SJCRH30 (cell line): ENCODE measurements at places on chromosomes 1 and 21. TPM values are rescaled to one million over a fixed set of nuclear protein-coding genes. Genes with fewer than 3 reads are reported as not detected.

The SERINC2 gene
- total RNA-seq, result 14.2 and 17.1 TPM in 2 replicates

The ASCL5 gene
- not detected in 2 replicates for total RNA-seq

The CELA3A gene
- 0.32 TPM in 1 of 2 replicates, not detected in the other for total RNA-seq

The PINK1 gene
- 14.8 and 17.4 TPM in 2 replicates for total RNA-seq

The ANXA9 gene
- total RNA-seq, result not detected in 2 replicates

The C1orf141 gene
- 0.14 TPM in 1 of 2 replicates, not detected in the other for total RNA-seq

The TINAGL1 gene
- total RNA-seq, result 0.56 and 1.2 TPM in 2 replicates

- no peak overlapping the region for H3K27ac ChIP-seq
- no peak overlapping the region for H3K4me3 ChIP-seq
- H3K27me3 ChIP-seq, result no peaks in the 10 kb centered on the region; the same call in 1 of the 2 replicates
Measured at GRCh38 chr1:204487256-204487615, 7.4 kb downstream of the PIK3C2B start.

GRCh38 chr1:7507285-7508019 lies 263.6 kb upstream of the VAMP3 start:
- no peak for DNase-seq
- H3K27ac ChIP-seq, result no peak overlapping the region
- H3K4me1 ChIP-seq, result no peaks in the 10 kb centered on the region
- no peak overlapping the region for H3K4me3 ChIP-seq

DNA sequence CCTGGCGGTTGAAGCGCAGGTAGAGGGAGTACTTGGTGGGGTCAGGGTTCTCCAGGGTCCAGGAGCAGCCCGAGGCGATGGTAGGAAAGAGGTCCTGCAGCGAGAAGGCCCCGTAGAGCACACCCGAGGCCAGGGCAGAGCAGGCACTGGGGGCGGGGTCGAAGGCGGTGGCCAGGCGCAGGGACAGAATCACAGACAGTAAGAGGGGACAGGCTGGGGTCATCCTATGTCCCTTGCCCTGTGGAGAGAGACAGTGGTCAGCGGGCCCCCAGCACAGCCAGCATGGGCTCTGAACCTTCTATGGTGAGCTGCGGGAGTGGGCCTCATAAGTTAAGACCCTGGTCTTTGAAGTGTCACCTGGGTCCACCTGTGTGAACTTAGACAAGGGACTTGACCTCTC lies 7.6 kb downstream of the ADGRB2 start:
- no peak overlapping the region for H3K4me3 ChIP-seq
- H3K27ac ChIP-seq, result no peak overlapping the region
- no peaks in the 10 kb centered on the region for H3K36me3 ChIP-seq
- DNase-seq, result no peak

GRCh38 chr1:10569531-10569930 lies 94.8 kb downstream of the PEX14 start:
- H3K36me3 ChIP-seq, result no peaks in the 10 kb centered on the region
- H3K4me3 ChIP-seq, result no peak overlapping the region
- H3K27ac ChIP-seq, result no peak overlapping the region
- no peak for DNase-seq

DNA sequence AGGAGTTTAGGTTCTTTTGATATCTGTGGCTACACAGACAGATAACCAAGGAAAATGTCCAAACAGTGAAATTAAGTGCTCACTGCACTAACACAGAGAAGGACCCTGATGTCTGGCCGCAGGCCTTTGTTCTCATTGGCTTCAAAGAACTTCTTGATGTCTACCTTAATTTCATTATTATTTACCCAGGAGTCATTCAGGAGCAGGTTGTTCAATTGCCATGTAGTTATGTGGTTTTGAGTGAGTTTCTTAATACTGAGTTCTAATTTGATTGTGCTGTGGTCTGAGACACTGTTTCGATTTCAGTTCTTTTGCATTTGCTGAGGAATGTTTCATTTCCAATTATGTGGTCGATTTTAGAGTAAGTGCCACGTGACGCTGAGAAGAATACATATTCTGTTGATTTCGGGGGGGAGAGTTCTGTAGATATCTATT lies 15.2 kb upstream of the LGALS8 start:
- H3K4me1 ChIP-seq, result peaks cover 4% of the 10 kb centered on the region; the same call in 1 of the 2 replicates
- no peaks in the 10 kb centered on the region for H3K27me3 ChIP-seq
- no peak for DNase-seq
- H3K4me3 ChIP-seq, result no peak overlapping the region

DNA sequence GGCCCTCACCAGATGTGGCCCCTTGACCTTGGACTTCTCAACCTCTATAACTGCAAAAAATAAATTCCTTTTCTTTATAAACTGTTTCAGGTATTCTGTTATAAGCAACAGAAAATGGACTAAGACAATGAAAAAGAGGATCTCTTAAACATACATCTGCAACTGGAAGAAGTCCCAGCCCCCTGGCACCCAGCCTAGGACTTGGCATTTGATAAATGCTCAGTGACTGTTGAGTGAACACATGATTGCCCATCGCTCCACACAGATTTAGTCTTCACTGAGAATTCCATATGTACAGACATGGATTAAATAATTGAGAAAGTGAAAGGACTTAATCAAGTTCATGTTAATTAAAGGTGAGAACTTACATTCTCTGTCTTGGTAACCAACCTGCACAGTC lies 344.9 kb upstream of the RUNX1 start:
- peaks cover 31% of the 10 kb centered on the region for H3K4me1 ChIP-seq
- no peak overlapping the region for H3K4me3 ChIP-seq

DNA sequence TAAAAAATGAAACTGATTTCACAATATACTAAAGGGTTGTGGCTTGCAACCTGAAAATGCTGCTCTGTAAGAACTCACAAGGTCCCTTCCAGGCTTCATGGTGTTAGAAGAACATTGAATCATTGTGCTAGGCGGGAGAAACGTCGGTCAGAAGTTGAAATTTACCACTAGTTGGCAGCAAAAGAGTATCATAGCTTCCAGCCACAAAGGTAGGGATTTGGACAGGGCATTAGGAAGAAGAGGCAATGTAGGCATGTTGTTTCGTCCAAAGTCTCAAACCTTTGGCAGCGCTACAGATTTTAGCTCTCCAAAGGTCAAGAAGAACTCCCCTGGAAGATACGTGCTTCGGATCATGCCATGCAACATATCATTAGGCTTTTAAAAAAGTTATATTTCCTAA lies 62.5 kb upstream of the ZP4 start:
- H3K4me3 ChIP-seq, result no peak overlapping the region
- no peaks in the 10 kb centered on the region for H3K4me1 ChIP-seq
- DNase-seq, result no peak

DNA sequence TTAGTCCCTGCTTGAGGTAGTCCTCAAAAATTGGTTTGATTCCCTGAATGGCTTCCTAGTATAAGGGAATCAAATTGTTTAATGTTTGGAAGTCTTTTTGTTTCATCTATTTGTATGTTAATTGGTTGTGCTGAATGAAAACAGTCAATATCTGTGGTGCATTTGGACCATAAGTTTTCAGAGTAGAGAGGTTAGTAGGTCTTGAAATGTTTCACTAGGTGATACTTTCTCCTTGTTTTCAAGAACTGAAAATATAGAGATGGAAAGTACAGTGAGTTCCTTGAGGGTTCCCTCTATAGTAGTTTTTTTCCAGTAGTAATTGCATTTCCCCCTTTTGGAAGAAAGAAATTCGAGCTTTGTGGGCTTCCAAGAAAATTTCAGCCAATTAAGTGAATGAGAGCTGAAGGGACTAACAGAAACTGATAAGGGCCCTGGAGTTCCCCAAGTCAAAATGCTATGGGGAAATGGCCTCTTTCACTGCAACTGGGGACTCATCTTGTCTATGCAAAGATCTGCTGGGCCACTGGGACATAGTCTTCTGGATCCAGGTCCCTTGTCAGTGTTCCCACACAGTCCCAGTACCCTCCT lies 18.6 kb upstream of the CEP350 start:
- H3K36me3 ChIP-seq, result no peaks in the 10 kb centered on the region
- DNase-seq, result no peak
- H3K27ac ChIP-seq, result peak overlapping the region; percentile 14; the same call in 1 of the 2 replicates
- H3K4me1 ChIP-seq, result peaks cover 37% of the 10 kb centered on the region
- no peak overlapping the region for H3K4me3 ChIP-seq
- no peaks in the 10 kb centered on the region for H3K27me3 ChIP-seq

- H3K27me3 ChIP-seq, result no peaks in the 10 kb centered on the region
- H3K27ac ChIP-seq, result no peak overlapping the region
- H3K4me1 ChIP-seq, result peaks cover 15% of the 10 kb centered on the region
- no peak for DNase-seq
- no peaks in the 10 kb centered on the region for H3K36me3 ChIP-seq
Measured at GRCh38 chr1:93001893-93002292, 40.6 kb upstream of the DIPK1A start.

DNA sequence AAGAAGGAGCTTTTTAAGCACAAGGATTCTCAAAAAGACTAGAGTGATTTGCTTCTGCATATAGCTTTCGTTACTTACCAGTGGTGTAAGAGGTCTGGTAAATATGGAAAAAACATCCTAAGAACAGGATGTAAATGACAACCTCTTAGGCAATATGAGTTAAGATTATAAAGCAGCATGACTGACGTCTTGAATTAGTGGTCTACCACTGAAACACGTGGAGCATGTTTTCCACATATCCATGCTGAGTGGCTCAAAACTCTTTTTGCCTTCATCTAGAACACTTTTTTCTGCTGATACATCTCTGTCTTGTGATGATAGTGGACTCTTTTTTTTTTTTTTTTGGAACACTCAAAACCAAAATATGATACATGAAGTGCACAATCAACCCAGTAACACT lies 44.6 kb downstream of the RCAN1 start:
- H3K4me1 ChIP-seq, result no peaks in the 10 kb centered on the region
- DNase-seq, result no peak
- no peak overlapping the region for H3K4me3 ChIP-seq
- H3K27ac ChIP-seq, result no peak overlapping the region
- no peaks in the 10 kb centered on the region for H3K36me3 ChIP-seq

DNA sequence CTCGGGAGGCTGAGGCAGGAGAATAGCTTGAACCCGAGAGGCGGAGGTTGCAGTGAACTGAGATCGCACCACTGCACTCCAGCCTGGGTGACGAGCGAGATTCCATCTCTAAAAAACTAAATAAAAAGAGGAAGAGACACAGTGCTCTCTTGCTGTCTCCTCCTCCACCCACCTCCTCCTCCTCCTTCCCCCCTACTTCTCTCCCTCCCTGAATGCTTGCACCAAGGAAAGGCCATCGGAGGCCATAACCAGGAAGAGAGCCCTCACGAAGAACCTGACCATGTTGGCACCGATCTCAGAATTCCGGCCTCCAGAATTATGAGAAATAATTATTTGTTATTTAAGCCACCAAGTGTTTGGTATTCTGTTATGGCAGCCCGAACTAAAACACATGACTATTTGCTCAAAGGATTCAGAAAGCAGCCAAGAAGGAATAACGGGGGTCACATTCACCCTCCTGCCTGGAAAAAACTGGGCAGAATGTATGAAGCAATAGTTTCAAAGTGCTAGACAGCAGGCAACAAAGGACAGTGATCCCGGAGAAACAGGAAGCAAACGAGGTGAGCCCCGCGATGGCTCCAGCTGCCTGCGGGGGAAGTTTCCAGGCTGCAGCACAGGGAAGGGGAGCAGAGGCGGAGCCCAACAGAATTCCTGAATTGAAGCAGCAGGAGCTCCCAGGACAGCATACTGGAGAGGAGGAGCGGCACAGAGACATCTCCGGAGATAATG lies 35.8 kb downstream of the LDLRAD1 start:
- H3K4me1 ChIP-seq, result no peaks in the 10 kb centered on the region; the same call in 1 of the 2 replicates
- peak; percentile 42 for DNase-seq
- no peak overlapping the region for H3K27ac ChIP-seq
- H3K27me3 ChIP-seq, result no peaks in the 10 kb centered on the region
- H3K4me3 ChIP-seq, result peak overlapping the region; percentile 28; the same call in 1 of the 2 replicates

DNA sequence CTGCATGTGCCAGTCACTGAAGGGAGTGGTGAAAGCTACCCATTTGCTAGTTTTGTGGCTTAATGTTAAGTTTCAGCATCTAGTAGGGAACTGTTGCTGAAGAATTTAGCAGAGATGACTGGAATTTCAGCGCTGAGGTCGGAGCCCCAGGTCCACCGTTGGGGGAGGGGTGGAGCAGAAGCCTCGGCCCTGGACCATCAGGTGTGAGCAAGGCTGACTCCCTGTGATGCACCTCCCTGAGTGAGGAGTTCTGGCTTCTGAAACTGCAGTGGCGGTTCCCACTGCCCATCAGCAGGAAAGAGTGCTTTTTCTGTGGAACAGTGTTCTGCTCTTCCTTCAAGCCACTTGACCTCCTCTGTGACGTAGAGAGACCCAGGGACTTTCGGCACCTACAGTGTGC lies 1.3 kb downstream of the NOS1AP start:
- no peak for DNase-seq
- no peaks in the 10 kb centered on the region for H3K27me3 ChIP-seq
- no peaks in the 10 kb centered on the region for H3K36me3 ChIP-seq

GRCh38 chr1:87089823-87090222 lies 175.4 kb downstream of the HS2ST1 start:
- no peak for DNase-seq
- H3K27me3 ChIP-seq, result no peaks in the 10 kb centered on the region
- no peaks in the 10 kb centered on the region for H3K4me1 ChIP-seq
- no peak overlapping the region for H3K27ac ChIP-seq
- H3K36me3 ChIP-seq, result no peaks in the 10 kb centered on the region; the same call in 1 of the 2 replicates

- H3K4me3 ChIP-seq, result no peak overlapping the region
- H3K27ac ChIP-seq, result no peak overlapping the region
- no peak for DNase-seq
- no peaks in the 10 kb centered on the region for H3K27me3 ChIP-seq
- H3K36me3 ChIP-seq, result no peaks in the 10 kb centered on the region
- H3K4me1 ChIP-seq, result no peaks in the 10 kb centered on the region
Measured at GRCh38 chr1:64404202-64404601, 65.7 kb upstream of the CACHD1 start.

- peaks cover 11% of the 10 kb centered on the region; the same call in 1 of the 2 replicates for H3K4me1 ChIP-seq
- H3K27ac ChIP-seq, result no peak overlapping the region
- no peaks in the 10 kb centered on the region for H3K27me3 ChIP-seq
- H3K36me3 ChIP-seq, result peaks cover 5% of the 10 kb centered on the region; the same call in 1 of the 2 replicates
Measured at GRCh38 chr1:230077011-230077410, 10.0 kb downstream of the GALNT2 start.

DNA sequence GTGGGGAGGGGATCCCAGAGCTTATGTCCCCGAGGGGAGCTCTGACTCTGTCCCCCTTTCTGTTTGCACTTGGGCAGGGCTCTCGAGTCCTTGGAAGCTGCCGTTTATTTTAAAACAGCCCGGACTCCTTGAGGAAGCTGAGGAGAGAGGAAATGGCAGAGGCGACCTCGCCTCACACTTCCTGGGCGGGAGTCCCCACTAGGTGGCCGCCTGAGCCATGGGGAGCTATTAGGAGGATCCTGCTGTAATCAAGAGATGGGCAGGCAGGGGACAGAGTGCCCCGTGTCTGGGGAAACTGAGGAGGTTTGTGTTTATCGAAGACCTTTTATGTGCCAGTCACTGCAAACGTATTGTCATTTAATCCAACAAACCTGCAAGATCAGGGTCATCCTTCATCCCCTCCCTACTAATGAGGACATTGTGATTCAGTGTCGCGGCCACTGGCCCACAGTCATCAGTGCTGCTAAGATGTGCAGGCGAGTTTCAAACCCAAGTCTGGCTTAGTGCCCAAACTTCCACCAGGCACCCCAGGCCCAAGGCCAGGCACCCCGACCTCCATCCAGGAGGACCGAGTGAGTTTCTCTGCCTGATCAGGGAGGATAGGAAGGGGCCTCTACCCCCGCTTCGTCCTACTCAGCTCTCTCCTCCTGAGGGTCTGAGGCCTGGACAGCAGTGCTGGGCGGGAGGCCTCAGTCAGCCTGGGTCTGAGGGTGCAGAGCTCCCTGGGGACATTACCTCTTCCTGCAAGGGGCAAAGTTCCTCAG lies 316.9 kb upstream of the VAMP3 start:
- DNase-seq, result peak; percentile 36
- H3K27me3 ChIP-seq, result peaks cover 36% of the 10 kb centered on the region
- no peak overlapping the region for H3K4me3 ChIP-seq
- no peaks in the 10 kb centered on the region for H3K36me3 ChIP-seq
- H3K27ac ChIP-seq, result no peak overlapping the region
